Stimulated activated CD8-positive, alpha-beta memory T cell treated with anti-CD3 and anti-CD28 coated beads, Interleukin-15, amount 100 ng/mL, for 24 hours (primary cell): ENCODE measurements at places on chromosomes 7 and 10.

- DNase-seq = no peak
Measured at GRCh38 chr10:131033166-131034085, 278.1 kb downstream of the TCERG1L start.

- DNase-seq = no peak
Measured at GRCh38 chr10:1631282-1631681, 106.0 kb downstream of the ADARB2 start.

DNA sequence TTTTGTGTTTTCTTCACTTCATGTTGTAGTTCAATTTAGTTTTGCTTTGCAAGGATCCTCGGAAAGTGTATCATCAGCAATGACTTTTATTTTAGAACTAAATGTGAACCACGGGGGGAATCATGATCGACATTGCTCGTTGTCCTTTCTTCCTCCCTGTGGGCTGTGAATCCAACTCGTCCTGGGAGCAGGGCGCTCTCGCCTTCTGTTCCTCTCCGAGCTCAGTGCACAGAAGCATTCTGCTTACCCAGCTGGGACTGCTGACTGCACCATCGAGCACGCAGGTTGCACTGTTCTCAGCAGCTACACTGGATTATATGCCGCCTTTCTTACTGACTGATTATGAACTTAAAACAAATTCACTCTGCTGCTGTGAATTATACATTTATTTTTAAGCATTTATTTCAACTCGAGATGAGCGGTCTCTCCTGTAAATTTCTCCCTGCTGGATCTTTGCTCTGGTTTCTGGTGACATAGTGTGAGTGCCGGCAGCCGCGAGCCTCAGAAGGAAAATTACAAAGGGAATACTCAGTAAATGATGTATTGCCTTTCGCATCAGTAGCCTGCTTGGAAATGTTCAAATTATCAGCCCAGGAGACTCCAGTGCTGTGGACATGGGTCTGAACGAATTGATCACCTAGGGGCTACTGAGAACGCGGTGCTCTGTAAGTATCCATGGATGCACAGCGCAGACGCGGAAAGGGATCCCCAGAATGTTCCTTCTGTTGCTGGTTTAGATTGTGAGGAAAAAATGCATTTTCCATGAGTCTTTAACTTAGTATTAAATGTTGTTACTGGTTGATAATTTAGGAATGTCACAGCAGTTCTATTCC lies 92.6 kb downstream of the PTPRE start:
- DNase-seq = no peak

- DNase-seq = no peak
Measured at GRCh38 chr10:15572531-15573045, 147.1 kb downstream of the ITGA8 start.

DNA sequence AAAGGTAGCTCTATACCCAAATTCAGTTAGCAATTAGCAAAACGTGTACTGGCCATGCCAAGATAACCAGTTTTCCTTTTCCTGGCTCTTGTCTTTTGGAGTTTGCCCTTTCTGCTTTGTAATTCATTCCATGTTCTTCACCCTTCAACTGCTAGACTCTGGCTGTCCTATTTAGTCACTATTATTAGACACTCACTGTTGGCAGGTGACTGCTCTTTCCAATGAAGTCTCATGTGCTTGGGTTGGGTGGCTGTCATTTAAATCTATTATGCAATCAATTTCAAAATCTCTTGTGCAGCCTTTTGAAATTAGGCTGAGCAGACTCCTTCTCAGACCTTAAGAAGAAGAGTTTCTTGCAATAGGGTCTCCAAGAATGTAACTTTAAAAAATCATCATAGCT lies 266.5 kb downstream of the GPR158 start:
- DNase-seq = no peak

GRCh38 chr7:100155553-100156317 lies 2.8 kb downstream of the TRAPPC14 start:
- DNase-seq = no peak

- no peak for DNase-seq
Measured at GRCh38 chr7:78542541-78542940, 744.0 kb downstream of the PHTF2 start.

DNA sequence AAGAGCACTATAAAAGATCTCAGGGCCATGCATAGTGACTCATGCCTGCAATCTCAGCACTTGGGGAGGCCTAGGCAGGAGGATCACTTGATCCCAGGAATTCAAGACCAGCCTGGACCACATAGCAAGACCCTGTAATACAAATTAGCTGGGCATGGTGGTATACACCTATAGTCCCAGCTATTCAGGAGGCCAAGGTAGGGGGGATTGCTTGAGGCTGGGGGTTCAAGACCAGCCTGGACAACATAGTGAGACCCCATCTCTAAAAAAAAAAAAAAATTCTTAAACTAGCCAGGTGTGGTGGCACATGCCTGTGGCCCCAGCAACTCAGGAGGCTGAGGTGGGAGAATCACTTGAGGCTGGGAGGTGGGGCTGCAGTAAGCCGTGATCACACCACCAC lies 15.8 kb downstream of the STYXL1 start:
- no peak for DNase-seq

DNA sequence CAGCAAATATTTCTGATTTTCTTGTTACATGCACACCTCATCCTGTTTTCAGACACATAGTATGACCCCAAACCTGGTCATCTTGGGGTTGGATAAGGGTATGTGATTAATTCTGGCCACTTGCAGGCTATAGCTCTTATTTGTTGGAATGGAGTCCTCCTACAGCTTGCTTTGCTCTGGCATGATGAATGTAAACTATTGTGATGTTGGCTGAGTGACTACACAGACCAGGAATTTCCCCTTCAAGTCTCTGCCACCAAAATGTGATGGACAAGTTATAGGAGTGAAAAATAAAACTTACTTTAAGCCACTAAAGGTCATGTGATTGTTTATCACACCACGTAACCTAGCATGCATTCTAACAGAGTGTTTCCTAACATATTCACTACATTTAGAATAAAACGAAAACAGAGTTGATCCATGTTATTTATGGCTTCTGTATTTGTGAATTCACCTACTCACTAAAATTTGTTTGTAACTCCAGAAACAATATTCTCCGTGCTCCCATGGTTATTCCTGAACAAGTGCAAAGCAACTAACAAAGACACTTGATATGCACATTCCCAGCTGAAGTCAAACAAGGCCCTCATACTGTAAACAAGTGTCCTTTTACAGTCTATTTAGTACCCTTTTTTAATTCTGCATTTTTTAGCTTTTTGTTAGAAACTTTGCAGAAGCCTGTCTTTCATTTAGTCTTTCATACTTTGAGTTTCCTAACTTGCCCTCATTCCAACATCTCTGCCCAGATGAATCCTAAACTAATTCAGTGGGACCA lies 599.2 kb upstream of the PCDH15 start:
- no peak for DNase-seq

- DNase-seq = no peak
Measured at GRCh38 chr10:60955957-60956425, 12.0 kb upstream of the RHOBTB1 start.

DNA sequence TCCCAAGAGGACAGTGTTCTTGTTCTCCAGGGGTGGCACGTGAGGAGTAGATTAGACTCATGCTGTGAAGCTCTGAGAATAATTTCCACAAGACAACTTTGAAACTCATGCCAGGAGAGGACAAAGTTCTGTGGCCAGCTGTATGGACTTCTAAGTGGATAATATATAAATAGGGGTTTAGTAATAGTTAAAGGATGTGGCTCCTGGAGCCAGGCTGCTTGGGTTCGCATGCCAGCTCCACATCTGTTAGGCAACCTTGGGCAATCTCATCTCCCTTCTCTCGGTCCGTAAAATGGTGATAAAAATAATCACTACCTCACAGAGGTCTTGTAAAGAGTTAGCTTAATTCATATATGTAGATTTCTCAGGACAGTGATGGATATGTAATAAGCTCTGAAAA lies 35.8 kb downstream of the ACSL5 start:
- no peak for DNase-seq

GRCh38 chr7:112300072-112300471 lies 93.6 kb downstream of the ZNF277 start:
- no peak for DNase-seq

- no peak for DNase-seq
Measured at GRCh38 chr7:154765118-154765517, 237.8 kb downstream of the PAXIP1 start.

DNA sequence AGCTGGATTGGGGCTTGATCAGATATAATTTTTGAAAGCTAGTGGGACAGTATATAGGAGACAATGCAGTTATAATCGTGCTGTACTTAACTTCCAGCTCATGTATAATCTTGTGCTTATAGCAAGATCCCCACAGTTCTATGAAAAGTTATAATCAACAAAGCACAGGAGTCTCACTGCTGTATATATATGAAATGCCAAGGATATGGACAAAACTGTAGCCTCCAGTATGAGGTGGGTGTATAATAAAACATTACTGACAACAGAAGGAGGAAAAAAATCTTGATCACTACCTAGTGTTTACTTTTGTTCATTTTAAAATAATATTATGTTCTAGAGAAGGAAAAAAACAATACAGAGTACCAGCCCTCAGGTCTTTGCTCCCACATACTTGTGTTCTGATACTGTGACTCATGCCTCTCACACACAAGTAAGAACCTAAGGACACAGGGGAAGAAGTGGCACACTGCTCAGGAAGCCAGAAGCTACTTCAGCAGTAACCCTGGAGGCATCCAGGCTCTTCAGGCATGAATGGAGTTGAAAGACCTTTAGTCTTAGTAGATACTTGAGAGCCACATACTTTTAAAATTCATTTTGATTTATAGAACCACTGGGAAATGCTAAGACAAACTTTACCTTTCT lies 265.7 kb upstream of the IMMP2L start:
- DNase-seq = no peak

DNA sequence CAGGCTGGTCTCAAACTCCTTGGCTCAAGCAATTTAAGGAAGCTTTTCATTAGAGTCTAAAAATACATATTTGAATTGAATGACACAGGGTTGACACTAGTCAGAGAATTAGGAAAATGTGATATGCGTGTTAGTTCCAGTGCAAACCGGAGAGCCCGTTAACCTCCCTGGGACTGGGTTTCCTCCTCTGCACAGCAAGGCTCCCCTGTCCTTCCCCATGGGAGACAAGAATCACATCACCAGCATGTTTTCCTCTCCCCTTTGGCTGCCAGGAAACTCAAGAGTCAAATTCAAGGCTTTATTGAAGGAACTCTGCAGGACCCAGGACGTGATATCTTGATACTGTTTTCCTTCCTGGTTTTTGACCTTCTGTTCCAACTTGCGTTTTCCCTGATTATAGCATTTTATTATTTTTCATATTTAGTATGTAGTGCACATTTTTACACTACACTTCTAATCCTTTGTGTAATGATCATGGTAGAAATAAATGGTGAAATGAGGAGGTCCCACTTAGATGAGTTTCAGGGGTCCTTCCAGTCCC lies 24.9 kb downstream of the GSTO2 start:
- DNase-seq = no peak

GRCh38 chr10:45428611-45429510 lies 54.8 kb downstream of the ALOX5 start:
- no peak for DNase-seq

DNA sequence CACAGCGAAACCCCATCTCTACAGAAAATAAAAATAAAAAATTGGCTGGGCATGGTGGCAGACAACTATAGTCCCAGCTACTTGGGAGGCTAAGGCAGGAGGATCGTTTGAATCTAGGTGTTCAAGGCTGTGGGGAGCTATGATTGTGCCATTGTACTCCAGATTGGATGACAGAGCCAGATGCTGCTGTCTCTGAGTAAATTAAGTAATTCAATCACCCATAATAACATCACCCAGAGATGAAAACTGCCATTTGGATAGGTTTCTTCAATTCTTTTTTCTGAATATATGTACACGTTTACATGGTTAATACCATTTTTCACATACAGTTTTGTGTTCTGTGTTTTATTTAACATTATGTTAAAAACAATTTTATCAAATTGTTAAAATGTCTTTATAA lies 79.3 kb downstream of the WIPF3 start:
- no peak for DNase-seq

DNA sequence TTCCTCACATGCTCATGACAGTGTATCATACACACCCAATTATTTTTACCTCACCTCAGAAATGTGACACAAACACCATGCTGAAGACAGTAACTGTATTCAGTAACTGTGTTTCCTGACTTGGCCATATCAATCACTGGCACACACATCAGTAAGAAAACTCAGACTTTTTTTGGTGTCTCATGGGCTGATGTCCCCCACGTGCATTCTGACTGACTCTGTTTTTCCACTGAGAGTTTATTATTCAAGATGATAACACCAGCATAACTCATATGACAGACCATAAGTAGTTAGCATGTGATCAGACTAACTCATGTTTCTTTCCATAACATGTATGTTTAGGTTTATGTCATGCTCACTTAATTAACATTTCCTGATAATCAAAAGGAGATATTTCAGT lies 124.8 kb downstream of the CD36 start:
- no peak for DNase-seq

DNA sequence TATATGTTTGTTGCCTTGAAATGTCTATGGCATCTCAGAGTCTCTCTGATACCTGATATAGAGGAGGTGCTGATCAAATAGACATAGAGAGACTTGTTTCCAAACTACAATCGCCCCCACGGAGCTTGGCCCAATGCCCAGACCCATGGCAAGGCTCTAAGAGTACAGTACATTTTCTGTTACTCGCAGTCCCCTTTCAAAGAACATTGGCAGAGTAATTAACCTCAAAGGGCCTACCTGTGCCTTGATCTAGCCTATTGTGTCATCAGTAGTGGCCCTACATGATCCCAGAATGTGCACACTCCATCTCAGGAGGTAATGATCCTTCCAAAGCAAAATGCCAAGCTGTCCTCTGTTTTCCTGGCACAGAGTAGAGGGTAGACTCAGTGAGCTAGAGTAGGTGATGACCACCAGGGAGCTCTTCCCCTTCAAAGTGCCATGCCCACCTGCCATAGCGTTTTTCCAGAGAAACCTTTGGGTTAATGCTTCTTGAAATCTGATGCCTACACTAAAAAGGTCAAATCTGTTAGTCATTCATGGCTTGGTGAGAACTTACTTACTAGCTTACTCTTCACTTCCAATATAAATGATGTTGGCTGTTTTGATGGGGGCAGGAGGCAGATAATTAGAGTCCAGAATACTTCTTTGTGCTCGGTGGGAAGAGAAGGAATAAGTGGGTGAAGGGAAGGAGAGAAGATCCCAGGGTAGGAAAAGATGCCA lies 41.2 kb upstream of the ACSL5 start:
- DNase-seq = no peak

- DNase-seq = no peak
Measured at GRCh38 chr10:89301232-89301631, 614 bp upstream of the IFIT2 start.

- no peak for DNase-seq
Measured at GRCh38 chr7:49127359-49127913, 203.1 kb downstream of the CDC14C start.

- peak; percentile 39 for DNase-seq
Measured at GRCh38 chr10:64041185-64041988, 520.2 kb downstream of the REEP3 start.
